ENCODE measurements at places on chromosomes 12 and 14.

DNA sequence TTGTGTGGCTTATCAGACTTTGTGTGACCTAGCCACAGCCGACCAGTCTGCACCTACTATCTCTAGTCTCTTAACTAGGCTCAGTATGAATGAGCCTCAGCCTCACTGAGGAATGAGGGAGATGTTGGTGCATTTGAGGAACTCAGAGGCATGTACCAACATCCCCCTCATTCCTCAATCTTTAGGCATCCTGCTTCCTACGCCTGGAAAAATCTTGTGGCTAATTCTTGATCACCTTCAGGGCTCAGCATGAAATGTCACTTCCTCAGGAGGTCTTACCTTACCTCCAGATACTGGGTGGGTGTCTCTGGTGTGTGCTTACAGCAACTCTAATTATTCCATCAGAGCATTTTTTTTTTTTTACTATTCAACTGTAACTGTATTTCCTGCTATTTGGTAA lies 148.8 kb upstream of the TMCC3 start:
- no peak for DNase-seq

- DNase-seq, result no peak
These were observed 115.4 kb downstream of the KLHL28 start for GRCh38 chr14:44846232-44846824.

DNA sequence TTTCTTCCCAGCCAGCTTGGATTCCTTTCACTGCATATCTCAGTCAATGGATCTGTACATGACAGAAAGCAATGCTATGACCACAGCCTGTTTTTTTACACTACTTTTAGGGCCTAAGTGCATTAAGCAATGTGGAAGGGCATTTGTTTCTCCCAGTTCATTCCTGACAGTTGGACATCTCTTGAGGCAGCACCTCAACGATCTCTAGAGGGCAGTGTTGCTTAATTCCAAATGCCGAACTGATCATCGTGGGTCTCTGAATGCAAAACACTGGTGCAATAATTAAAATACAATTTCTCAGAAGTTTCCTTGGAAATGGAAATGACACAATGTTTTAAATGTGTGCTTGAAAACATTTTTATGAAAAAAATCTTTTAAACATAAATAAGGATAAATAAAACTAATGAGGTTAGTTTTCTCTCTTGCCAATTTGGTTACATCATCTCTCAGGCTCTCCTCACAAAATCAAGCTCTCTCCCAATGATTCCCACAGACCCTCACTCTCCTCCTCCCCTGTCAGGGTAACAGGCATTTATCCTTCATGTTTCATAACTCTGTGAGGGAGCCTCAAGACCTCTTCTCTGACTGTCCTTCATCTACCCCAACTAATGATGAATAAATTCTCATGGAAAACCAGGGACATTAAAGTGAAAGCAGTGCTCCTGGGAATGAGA lies 192.4 kb upstream of the SLC16A7 start:
- no peak for DNase-seq

DNA sequence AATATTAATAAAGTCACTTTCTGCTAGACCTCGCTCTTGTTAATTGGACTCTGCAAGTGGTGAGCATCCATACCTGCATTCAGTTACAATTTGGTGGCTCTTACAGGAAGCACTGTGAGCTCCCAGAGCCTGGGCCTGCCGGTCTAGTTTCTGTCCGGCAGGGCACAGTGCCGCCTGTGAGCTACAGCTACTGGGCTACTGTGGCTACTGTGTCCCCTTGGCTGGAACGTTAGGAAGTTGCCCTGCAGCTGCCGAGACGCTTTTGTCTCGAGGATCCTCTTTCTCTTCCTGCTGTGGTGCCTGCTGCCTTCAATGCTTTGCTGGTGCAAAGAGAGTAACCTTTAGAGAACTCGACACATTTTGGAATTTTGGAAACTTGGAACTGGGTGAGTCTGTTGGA lies 44.6 kb upstream of the PTGDR start:
- DNase-seq, result no peak

DNA sequence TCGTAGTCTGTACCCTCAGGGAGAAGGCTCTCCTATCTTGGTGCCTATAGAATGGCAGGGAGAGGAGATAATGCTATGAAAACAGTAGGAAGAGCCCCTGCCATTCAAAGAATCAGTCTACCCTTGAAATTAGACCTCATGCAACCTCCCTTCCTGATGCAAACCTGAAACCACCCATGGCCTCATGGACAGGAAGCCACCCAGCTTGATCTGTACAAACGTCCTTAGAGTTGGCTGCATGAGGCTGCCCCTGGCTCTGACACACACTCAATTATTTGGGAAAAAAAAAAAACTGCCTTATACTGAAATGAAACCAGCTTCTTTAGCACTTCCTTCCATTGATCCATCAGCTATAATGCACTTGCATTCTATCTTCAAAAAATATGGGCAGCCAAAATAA lies 116.6 kb upstream of the BCL2L14 start:
- DNase-seq, result no peak
